ENCODE measurements at places on chromosomes 16 and 17. TPM values are rescaled to one million over a fixed set of nuclear protein-coding genes. Genes with fewer than 3 reads are reported as not detected.

Gene DNAI2
- 0.06 TPM for total RNA-seq

Gene KCNJ2
- 0.08 TPM for total RNA-seq

Gene SLFN12
- 0.07 TPM for total RNA-seq

Gene CPHXL2
- total RNA-seq: not detected

Gene WFDC1
- not detected for total RNA-seq

Gene DPEP2
- total RNA-seq: not detected

Gene KRTAP3-1
- total RNA-seq: not detected

Measured in A549 treated with Hydrocortisone at 1 μM for 4 hours (cell line).